Activated CD4-positive, alpha-beta memory T cell treated with anti-CD3 and anti-CD28 coated beads for 36 hours (primary cell): ENCODE measurements at places on chromosomes 7 and 10.
A peak's percentile ranks its signal among the peaks of the same experiment; 100 is the strongest.

DNA sequence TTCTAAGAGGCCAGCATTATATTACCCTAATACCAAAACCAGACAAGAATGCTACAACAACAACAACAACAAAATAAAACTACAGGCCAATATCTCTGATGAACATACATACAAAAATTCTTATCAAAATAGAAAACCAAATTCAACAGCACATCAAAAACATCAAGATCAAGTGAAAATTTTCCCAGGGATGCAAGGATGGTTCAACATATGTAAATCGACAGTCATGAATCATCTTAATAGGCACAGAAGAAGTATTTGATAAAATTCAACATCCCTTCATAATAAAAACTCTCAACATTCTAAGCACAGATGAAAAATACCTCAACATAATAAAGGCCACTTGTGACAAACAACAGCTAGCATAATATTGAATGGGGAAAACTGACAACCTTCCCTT lies 75.3 kb downstream of the JMJD1C start:
- DNase-seq: no peak

DNA sequence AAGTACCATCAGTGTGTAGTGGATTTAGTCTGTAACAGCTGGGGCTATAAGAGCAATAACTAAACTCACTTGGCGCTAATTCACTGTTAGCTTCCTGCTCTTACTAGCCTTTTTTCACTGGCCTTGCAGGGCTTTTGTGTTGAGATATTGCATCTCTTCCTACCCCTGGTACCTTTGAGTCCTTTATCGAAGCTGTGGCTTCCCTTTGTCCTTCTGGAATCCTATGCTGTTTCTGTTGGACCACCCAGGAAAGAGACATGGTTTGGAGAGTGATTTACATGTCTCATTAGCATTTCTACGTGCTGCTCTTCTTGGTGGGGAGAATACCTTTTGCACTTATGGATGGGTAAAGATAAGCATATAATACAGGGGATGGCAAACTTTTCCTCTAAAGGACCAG lies 103.8 kb downstream of the MLLT10 start:
- no peak for DNase-seq

GRCh38 chr7:149463500-149464161 lies 2.8 kb upstream of the ZNF777 start:
- DNase-seq: no peak

GRCh38 chr10:88019753-88020152 lies 156.3 kb downstream of the PTEN start:
- no peak for DNase-seq

DNA sequence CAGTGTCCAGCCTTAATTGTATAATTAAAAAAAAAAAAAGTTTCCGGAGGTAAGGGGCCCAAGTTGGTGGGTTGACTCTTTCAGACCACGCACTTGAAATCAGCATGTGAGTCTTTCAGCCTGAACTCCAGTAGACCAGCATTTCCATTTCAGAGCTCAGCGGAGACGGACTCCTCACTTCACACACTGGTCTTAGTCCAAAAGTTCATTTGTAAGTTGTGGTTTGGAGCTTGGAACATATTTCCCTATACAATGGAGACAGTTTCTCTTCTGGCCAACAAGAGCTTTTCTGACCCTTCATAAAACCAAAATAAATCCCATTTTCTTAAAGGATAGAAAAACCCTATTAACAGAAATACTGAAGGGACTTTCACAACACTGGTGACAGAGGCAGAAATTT lies 41.0 kb downstream of the ATXN7L1 start:
- no peak for DNase-seq

GRCh38 chr10:15433850-15434537 lies 62.9 kb upstream of the FAM171A1 start:
- DNase-seq: peak; percentile 14
